ENCODE measurements at places on chromosomes 5 and 9. TPM values are rescaled to one million over a fixed set of nuclear protein-coding genes. Genes with fewer than 3 reads are reported as not detected.

GRCh38 chr5:39640552-39640951, 215.8 kb upstream of the DAB2 start:
- DNase-seq, result no peak

TRPM6 gene
- total RNA-seq, result not detected

GRCh38 chr9:109011231-109011671, 2.0 kb downstream of the CTNNAL1 start:
- DNase-seq, result no peak

GRCh38 chr9:98256756-98257155, 1.3 kb upstream of the TBC1D2 start:
- peak; percentile 30 for DNase-seq

GRCh38 chr5:7394889-7395431, 978 bp upstream of the ADCY2 start:
- no peak for DNase-seq

DNA sequence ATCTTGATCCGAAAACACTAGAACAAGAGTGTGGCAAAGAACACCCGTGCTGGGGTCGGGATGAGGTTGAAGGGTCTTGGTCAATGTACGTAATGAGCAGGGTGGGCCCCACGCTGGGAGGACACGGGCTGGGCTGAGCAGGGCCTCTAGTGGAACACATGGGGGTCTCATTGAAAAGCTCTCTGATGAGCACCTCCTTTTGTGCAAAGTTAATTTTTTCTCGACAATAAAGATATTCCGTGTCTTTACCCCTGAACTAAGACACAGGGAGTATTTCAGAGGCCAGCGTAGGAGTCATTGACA, 8.0 kb downstream of the UCK1 start:
- DNase-seq, result no peak

- no peak for DNase-seq
Measured at GRCh38 chr9:113530942-113531341, 67.4 kb downstream of the RGS3 start.

SEMA5A gene
- not detected for total RNA-seq

DNA sequence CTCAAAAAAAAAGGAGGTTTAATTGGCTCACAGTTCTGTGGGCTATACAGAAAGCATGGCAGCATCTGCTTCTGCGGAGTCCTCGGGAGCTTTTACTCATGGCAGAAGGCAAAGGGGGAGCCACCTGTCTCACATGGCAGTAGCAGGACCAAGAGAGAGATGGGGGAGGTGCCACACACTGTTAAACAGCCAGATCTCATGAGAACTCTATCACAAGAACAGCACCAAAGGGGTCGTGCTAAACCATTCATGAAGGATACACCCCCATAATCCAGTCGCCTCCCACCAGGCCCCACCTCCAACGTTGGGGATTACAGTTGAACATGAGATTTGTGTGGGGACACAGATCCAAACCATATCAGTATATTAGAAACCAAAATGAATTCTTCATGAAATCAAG, 28.3 kb upstream of the CXXC5 start:
- no peak for DNase-seq

TEX48 gene
- total RNA-seq, result not detected

GRCh38 chr9:137358126-137358525, 56.1 kb upstream of the NRARP start:
- DNase-seq, result no peak

- DNase-seq, result no peak
Measured at GRCh38 chr9:5978523-5978922, 36.9 kb downstream of the RANBP6 start.

FOXD4 gene
- 0.60 TPM for total RNA-seq

WNK2 gene
- 0.27 TPM for total RNA-seq

COL5A1 gene
- total RNA-seq, result 0.26 TPM

GAPT gene
- 1.4 TPM for total RNA-seq

DNA sequence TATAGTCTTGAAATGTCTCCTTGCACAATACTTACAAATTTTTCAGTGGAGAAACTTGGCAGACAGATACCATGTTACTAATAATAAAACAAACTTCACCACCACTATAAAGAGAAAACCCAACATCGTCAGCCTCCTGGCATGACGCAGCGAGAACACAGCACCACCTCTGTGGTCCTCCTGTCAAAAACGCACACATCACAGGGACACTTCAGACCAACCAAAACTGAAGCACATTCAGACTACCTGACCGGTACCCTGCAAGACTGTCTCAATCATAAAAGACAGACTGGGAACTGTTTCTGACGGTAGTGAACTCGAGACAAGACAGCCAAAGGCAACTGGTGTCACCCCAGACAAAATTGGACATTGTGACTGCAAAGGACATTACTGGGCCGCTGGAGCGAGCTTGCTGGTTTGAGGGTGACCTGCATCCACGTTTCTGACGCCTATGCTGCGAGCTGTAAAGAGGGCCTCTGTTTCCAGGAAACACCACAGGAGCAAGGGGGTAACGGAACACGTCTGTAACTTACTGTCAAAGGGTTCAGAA, 34.4 kb downstream of the NSUN2 start:
- DNase-seq, result no peak

DNA sequence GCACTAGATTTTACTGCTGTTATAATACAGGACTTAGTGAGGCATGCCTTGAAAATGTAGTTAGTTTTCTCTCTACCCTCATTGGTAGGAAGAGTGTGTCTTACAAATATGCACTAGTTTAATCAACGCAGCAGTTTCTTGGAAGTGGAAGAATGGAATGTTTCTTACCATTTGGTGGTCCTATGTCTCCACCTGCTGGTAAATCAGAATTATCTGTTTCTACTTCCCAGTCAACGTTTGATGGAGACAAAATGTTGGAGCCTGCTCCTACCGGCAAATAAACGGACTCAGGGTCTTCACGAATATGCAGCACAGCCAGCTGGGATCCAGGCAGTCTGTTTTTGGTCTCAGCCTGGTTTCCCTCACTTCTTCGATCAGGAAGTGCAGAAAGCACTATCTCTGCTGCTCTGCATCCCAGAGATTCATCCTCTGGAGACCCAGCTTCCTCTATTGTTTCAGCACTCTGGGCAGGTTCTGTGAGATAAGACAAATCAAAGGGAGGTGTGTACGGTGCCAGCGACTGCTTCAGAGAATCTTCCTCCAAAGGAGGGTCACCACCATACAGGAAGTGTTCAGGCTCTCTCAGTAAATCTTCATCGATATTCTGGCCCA, 59.5 kb upstream of the PCA3 start:
- no peak for DNase-seq

CTXN3 gene
- total RNA-seq, result not detected

- DNase-seq, result no peak
Measured at GRCh38 chr5:75574791-75575190, 36.5 kb upstream of the ANKDD1B start.

DNA sequence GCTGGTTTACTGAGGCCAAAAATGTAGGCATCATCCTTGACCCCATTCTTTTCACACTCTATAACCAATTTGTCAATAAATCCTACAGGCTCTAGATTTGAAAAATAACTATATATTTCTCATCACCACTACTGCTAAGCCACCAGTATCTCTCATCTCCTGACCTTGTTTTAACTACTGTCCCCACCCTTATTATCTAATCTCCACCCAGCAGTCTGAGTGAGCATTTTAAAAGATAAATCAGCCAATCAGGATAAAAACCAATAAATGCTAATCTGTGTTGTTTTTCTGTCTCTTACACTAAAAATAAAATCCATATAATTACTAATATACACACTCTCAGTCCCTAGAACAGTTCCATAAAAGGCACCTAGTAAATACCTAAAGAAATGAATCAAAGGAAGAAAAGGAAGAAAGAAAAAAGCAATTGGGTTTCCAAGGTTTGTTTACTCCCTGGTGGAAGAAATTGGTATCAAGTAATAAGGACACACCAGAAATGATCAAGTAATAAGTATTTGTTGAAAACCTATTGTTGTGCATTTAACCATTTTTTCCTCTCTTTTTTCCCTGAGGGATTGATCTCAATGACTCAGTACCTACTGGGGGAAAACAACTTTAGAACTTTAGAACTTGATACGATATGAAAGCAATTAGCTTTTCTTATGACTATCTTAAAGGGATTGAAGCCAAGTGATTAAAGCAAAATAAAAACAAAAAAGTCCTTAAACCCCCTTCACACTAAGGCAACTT, 19.3 kb downstream of the MRPS27 start:
- DNase-seq, result no peak

DNA sequence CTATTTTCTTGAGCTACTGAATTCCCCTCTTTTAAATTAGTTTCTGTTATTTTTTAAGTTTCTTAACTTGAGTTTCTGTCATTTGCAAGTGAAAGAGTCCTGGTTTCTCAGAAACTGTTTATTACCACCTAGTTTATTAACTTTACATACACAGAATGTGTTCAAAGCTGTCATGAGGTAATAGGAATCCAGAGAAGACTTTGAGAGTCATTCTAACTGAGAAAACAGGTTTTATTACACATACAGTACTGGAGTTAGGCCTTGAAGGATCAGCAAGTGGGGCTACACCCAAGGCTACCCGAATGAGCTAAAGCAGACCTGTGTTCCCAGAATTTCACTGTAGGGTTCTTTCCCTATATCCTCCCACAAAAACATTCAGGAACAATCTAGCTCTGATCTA, 33.1 kb downstream of the FAM114A2 start:
- DNase-seq, result no peak

GRCh38 chr5:73182307-73182706, 9.3 kb downstream of the TMEM174 start:
- DNase-seq, result no peak

GRCh38 chr5:146802945-146803522, 75.5 kb downstream of the PPP2R2B start:
- no peak for DNase-seq

LCN15 gene
- not detected for total RNA-seq

GRCh38 chr9:131252120-131252519, 24.2 kb downstream of the FAM78A start:
- DNase-seq, result no peak

DNA sequence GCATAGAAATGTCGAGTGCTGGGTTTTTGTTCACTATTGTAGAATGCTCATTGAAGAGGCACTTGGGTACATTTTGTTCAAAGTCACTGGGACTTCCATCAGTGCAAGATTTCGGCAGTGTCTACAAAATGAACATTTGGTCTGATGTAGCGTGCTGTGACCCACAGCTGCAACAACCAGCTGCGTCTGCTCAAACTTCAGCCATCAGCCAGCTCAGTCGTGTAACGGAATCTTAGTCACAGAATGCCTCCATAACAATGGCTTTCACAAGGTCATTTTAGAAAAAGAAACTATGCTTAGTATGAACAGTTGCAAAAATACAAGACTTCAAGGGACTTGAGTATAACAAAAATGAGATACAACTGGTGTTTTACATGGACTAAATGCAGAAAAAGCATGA, 828.1 kb upstream of the GRAMD2B start:
- no peak for DNase-seq

- DNase-seq, result no peak
Measured at GRCh38 chr5:29197631-29198454, 1995.6 kb upstream of the CDH6 start.

GRCh38 chr9:100196828-100197227, 97.8 kb downstream of the INVS start:
- DNase-seq, result no peak

DNA sequence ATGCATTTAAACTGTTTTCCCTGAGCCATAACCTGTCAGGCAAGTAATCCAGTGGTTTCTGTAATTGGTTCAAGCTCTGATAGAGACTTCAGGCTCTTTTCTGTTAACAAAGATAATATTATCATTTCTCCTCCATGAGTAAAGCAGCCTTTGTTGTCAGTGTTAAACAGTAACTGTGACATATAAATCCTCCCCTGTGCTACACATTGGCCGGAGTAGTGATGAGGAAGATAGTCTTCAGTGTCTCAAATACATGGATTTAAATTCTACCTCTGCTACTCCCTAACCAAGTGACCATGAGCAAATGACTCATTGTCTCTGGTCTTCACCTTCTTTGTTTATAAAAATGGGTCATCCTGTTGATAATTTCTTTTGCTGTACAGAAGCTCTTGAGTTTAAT, 615.5 kb upstream of the CHD1 start:
- no peak for DNase-seq

DNA sequence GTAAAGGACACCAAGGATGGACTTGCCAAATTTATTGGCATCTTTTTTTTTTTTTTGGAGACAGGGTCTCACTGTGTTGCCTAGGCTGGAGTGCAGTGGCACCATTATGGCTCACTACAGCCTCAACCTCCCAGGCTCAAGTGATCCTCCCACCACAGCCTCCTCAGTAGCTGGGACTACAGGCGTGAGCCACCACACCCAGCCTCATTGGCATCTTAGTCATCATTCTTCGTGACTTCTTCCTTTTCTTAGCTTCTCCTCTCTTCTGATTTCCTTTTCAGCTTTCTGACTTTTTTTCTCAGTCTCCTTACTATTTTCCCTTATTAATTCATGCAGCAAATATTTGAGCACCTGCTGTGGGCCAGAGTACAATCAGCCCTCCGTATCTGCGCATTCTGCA, 6.1 kb downstream of the MAML1 start:
- DNase-seq, result no peak

All from naive thymus-derived CD8-positive, alpha-beta T cell (primary cell).